ENCODE measurements at places on chromosomes 11 and 22.
A peak's percentile ranks its signal among the peaks of the same experiment; 100 is the strongest.

GRCh38 chr22:41406410-41406809, 24.7 kb downstream of the TEF start:
- no peak for DNase-seq

DNA sequence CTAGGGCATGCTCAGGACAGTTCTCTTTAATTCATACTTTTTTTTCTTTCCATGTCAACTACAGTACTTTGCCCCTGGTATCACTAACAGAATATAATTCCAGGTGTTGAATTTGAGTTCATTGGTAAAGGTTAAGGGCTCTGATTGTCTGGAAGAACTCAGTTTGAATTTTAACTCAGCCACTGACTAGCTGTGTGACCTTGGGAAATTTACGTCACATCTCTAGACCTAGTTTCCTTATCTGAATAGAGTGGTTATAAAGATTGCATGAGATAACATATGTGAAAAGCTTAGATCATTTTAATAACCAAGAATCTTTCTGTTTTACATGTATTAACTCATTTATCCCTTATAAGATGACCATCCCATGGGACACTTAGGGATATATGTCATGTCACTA, 15.8 kb upstream of the ZC3H12C start:
- no peak for DNase-seq

DNA sequence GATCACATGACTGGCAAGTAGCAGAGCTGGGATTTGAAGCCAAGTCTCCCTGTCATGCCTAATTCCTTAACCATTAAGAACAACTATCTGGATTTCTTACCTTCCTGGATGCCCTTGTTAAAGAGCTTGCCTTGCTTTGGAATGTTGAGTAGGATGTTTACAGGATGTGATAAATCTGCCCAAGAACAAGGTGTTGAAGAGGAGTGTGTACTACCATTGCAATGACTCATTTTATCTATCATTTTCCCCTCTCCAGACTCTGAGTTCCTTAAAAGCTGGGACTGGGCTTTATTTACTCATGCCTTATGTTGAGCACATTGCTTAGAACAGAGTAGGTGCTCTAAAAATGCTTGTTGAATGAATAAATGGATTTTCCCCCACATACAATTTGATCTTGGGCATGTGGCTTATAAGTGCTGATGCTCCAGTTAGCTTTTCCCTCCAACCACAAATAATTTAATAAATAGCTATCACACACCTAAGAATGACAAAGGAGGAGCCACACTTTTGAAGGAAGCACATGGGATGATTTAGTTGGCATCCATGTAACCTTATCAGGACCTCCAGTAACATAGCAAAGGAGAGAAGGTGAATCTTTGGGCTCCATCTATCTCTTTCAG, 268.6 kb upstream of the SESN3 start:
- no peak for DNase-seq

- DNase-seq: no peak
Measured at GRCh38 chr11:4713241-4713640, 8.7 kb downstream of the MMP26 start.

DNA sequence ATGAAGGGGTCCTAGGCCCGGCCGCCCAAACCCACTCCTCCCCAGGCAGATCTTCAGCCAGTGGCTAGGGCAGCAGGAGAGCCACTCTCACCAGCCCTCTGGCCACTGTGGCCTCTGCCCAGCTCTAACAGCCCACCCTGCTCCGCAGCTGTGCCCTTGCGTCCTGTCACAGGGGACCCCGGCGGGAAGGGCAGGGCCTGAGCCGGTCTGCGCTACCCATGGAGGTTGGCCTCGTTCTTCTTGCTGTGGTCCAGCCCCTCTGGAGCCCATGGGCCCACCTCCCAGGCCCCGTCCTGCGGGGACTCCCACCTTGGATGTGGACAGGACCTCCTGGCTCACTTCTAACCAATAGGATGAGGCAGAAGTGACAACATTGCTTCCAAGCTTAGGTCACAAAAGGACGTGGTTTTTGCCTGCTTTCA, 38.3 kb upstream of the TH start:
- peak; percentile 19 for DNase-seq
